SHP77 treated with DMSO at 0.1 percent for 48 hours (cell line): ENCODE measurements at places on chromosomes 5 and 9.

GRCh38 chr9:78238046-78239038 is 2.5 kb downstream of the CEP78 start:
- DNase-seq, result no peak

- DNase-seq, result no peak
Observed at GRCh38 chr9:126558051-126558665, 55.6 kb upstream of the LMX1B start.

GRCh38 chr5:137902408-137903133 is 13.3 kb downstream of the PKD2L2 start:
- DNase-seq, result no peak

DNA sequence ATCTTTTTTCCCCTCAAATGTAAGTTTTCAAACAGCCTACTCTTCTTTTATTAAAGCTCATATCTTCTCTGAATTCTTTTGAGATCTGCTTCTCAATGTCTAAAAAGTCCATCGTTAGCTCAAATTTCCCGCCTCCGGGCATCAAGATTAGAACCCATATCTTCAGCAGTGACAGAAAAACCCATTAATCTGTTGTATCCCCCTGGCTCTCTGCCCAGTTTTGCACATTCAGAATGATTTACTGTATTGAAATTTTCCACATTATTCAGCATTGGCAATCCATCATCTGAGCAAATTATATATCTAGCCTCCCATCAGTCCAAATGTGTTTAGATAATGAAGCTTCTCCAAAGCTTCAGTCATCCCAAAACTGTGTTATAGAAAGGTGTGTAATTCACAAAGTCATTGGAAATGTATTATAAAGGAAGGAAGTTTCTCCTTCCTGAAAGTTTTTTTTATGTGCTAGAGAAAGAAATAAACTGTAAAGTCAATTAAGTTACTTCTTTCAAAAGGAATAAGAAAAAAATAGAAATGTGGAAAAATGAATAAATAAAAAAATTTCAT is 849.9 kb downstream of the MAT2B start:
- peak; percentile 6 for DNase-seq

DNA sequence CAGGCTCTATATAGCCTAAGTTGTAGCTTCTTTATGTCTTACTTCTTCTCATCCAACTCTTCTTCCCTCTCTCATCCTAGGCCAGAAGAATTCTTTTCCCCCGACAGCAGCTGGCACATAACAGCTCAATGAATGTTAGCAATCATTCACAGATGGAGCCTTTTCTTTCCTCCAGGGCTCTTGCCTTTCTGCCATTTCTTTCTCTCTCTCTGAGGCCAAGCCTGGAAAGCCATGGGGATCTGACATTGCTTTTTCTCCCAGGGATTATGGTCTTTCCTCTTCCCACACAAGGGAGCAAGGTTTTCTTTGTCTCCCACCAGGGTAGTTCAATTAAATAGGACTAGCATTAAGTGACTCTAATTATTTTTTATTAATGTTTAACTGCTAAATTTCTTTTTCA is 20.5 kb downstream of the SMIM15 start:
- DNase-seq, result no peak

DNA sequence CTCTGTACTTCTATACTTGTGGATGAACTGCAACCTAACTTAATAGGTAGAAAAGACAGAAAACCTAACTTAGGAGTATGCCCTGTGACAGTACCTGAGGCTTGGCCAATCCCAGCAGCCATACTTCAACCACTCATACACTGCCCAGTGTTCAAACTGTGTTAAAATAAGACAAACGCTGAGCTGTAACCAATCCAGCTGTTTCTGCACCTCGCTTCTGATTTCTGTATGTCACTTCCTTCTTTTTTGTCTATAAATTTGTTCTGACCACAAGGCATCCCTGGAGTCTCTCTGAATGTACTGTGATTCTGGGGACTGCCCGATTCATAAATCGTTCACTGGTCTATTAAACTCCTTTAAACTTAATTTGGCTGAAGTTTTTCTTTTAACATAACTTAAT is 41.4 kb downstream of the AUH start:
- DNase-seq, result no peak

DNA sequence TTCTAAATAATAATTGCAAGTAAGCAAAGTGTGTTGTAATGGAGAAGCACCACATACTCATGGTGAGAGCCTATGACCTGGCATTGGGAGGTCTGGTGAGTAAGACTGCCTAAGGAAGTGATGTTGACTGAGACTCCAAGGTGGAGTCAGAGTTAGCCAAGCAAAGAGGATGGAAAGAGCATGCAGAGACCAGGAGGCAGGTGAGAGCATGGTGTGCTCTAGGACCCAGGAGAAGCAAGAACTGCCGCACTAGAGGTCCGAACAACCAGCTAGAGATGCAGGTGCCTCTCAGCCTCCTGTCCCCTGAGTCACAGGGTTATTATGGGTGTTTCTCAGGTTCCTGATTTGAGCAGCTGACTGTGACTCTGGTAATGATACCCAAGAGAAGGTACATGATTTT is 27.3 kb downstream of the ANP32B start:
- DNase-seq, result no peak

- no peak for DNase-seq
Observed at GRCh38 chr9:3855929-3856328, 330.1 kb upstream of the RFX3 start.

DNA sequence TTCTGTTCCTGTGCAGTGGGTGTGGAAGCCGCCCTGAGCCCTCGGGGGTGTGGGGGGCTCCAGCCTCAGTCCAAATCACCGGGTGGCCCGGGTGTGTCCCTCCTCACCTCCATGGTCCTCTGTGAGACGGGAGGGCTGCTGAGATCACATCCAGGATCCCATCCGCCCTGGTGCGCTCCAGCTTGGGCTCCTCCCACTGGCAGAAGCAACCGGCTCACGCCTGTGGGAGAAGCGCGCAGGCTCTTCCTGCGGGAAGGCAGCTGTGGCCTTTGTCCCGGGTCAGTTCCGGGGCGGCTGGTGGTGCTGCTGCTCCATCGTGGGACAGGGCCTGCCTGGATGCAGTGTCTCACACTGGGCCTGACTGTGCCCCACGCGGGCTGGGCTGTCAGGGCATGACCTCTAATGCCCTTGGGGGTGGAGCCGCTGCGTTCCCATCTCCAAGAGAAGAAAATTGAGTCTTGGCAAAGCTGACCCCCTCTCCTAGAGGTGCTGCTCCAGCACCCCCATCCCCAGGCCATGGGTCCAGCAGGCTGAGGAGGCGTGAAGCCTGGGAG is 18.5 kb downstream of the OLFM1 start:
- no peak for DNase-seq

GRCh38 chr5:141753971-141754713 is 72.1 kb upstream of the ARAP3 start:
- no peak for DNase-seq

- no peak for DNase-seq
Observed at GRCh38 chr9:108033976-108034964, 544.7 kb upstream of the KLF4 start.

GRCh38 chr5:164202338-164202737 is 696.9 kb downstream of the MAT2B start:
- no peak for DNase-seq

DNA sequence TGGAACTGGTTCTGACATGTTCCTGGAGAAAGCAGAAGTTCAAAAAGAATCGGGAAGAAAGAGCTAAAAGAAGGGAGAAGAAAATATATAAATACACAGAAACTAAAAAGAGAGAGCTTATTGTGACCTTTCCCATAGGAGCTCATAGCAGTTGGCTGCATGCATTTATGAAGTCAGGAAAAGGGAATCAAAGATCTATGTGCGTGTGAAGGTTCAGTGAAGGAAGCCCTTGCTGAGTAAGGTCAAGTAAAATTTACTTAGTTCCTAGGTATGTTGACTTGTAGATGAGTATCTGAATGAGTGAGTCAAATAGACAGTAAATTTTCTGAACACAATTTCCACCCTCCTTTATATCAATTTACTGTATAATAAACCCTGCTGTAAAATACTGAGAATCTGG is 632.5 kb downstream of the SLCO4C1 start:
- peak; percentile 18 for DNase-seq

DNA sequence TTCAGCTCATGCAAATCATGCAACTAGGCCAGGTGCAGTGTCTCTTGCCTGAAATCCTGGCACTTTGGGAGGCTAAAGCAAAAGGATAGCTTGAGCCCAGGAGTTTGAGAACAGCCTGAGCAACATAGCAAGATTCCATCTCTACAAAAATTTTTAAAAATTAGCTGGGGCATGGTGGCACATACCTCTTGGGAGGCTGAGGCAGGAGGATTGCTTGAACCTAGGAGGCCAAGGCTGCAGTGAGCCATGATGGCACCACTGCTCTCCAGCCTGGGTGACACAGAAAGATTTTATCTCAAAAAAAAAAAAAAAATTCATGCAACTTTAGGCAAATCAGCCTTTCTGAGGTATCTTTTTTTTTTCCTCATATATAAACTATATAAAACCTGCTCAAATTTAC is 35.6 kb upstream of the CCNB1 start:
- DNase-seq, result no peak

DNA sequence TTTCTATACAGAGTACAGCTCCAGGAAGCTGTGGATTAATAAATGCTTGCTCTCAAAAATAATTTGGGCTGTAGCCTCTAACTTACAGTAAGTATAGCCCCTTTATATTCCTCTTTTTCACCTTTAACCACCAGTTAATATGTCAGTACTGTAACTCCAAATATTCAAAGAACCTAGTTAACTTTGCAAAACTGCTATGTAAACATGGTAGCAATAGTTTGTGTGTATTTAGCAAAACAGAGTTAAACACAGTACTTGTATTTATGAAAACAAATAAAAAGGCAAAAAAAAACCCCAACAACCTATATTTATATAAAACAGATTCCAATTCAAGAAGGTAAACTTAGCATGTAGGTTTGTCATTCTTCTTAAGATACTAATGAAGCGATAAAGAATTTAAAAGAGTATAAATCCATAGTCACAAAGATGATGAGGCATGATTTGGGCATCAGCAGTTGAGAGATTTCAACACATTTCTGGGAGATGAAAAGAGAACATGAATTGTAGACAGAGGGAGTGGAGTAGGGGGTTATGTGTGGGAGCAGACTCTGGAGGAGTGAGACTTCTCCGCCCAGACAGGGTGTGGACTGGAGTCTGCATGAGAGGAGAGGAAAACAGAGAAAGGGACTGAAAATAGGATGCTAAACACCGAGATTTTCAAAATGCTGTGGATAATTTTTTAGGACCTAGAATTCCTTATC is 47.0 kb upstream of the F2RL1 start:
- DNase-seq, result no peak

DNA sequence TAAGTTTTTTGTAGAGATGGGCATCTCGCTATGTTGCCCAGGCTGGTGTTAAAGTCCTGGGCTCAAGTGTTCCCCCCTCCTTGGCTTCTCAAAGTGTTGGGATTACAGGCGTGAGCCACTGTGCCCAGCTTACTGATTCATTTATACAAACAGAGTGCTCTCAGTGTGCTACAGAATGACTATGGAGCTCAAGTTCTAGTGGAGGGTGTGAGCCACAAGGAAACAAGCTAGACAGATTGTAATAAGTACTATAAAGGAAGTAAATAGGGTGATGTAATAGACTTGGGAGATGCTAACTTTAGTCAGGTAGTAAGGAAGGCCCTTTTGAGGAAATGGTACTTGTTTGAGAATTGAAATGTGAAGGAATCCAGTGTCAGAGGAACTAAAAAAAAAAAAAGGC is 1.7 kb upstream of the TMEM267 start:
- DNase-seq, result no peak

DNA sequence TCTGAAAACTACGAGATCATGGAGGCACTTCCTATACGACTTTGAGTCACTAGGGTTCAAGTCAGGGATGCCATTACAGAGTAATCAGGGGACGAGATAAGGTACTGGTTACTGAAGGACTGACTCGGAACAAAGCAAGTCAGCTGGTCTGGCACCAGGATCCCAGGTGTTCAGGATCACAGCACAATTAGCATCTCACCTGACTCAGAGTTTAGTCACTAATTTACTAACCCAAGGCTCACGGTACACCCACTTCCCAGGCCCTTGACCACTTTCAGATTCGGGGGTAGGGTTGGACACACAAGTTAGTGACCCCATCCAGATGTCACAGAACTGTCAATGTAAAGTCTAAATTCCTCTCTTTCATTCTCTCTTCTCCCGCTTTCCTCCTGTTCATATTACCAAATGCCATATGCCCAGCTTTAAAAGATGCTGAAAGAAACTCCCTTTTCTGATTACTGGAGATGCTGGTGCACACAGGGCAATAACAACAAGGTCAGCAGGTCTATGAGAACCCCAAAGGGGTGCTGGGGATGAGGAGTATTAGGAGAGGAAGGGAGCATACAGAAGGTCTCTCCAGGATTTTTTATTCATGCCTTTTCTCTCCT is 657.8 kb downstream of the TLE1 start:
- DNase-seq, result no peak

- DNase-seq, result no peak
Observed at GRCh38 chr5:124467745-124468144, 278.7 kb downstream of the ZNF608 start.

GRCh38 chr9:129078691-129079503 is 2.0 kb upstream of the DOLPP1 start:
- no peak for DNase-seq

GRCh38 chr9:72401396-72401795 is 36.4 kb upstream of the ZFAND5 start:
- no peak for DNase-seq

- no peak for DNase-seq
Observed at GRCh38 chr5:144378681-144379080, 208.0 kb downstream of the KCTD16 start.

GRCh38 chr5:12354686-12355085 is 450.4 kb upstream of the CTNND2 start:
- no peak for DNase-seq

GRCh38 chr9:131613921-131614320 is 68.6 kb downstream of the PRRT1B start:
- DNase-seq, result no peak

DNA sequence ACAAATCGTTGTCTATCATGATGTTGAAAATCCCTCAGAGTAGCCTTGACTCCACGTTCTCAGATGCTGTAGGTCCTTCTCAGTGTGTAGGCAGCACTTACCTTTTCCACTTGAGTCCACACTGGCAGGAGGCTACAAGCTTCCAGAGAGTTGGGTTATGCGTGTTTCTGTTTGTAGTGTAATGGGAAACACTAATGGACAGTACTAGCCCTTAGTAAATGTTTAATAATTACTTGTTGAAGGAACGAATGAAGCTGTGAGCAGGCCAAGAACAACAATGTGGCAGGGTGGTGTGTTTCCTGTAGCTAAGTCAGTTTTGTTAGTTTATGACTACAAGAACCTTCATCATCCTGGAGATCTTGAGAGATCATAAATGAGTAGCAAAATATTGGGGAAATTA is 83.5 kb downstream of the ARHGAP26 start:
- no peak for DNase-seq
